ENCODE measurements at places on chromosomes 16 and 17.

DNA sequence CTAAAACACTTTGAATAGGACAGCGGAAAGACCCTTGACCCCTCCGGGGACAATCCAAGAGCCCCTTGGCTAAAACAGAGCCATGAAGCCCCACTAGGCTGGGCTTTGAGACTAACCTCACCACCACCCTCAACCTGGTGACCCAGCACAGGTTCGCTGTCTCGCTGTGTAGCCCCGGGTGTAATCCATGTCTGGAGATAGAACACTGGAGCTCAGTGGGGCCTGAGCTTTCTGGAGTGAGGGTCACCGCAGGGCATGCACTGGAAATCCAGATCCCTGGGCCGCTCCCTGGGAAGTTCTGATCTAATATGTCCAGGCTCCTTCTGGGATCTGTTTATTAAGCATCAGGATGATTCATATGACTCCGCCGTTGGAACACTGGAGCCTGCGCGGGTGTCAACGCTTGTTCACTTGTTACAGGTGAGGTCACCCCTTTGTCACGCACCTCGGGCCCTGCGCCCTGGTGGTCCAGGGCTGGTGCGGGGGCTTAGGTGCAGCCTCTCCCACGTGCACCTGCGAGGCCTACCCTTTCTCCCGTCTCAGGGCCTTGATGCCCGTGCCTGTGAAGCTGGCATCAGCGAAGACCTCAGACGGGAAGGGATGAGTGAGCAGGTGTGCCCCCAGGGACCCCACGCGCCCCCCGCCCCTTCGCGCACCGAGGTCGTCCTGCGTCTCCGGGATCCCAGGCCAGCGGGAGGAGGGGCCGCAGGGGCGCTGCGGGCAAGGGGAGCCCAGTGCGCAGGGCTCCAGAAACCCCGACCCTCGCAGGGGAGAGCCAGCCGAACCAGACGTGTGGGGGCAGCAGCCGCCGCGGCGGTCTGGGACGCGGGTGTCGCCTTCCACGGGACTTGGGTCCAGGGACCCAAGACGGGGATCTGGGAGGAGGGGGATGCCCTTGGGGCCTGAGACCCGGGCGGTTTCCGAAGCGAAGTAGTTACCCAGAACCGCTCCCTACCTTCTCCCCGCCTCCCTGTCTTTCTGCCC, 224.1 kb upstream of the FOXF1 start:
- DNase-seq: no peak

- no peak for DNase-seq
Measured at GRCh38 chr17:50614471-50615051, 20.1 kb upstream of the ABCC3 start.

- peak; percentile 29 for DNase-seq
Measured at GRCh38 chr17:732902-733720, 715 bp downstream of the TLCD3A start.

GRCh38 chr16:72974142-72974769, 73.7 kb downstream of the ZFHX3 start:
- peak; percentile 44 for DNase-seq

DNA sequence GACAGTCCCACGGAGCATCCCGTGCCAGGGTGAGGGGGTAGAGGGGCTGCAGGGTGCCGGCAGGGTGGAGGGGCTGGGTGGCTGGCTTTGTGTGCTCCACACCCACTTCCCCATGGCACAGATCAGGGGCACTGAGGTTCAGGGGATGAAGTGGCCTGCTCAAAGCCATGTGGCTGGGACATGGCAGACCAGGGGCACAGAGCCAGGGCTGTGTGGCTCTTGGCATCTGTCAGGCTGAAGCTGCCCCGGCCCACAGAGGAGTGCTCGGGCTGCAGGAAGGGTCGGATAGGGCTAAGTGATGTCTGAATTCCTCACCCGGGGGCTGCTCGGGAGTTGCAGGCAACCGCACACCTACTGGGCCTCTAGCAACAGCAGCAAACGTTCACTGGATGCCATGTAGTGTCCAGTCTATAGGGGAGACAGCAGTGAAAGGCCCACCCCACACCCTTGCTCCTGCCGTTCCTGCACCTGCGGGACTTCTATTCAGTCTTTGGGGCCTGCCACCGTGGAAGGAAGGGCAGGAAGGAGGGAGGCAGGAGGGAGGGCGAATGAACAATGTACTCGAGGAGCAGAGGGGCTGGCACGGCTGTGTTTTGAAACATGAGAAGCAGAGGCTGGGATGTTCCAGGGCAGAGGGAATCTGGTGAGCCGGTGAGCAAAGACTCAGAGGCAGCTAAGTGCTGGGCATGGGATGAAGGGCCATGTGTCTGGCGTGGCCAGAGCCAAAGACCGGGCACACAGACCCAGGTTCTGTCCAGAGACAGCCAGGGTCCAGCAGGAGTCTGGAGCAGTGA, 15.1 kb downstream of the SLC5A10 start:
- DNase-seq: no peak

DNA sequence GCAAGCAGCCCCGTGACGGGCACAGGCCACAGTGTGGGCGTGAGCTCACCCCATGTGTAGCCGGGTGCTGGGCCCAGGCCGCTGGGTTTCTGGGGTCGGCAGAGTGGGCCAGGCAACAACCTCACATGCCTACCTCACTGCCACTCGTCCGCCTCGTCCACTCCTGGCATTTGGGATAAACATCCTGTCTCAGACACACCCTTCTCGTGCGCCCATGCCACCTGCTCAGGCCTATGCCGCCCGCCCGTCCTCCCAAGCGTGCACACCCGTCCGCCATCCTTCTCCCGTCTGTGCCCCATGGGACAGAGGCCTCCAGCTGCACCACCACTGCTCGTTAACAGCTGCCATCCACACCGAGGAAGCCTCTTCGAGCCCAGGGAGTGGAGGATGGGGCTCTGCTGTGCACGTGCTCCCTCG, 64.3 kb downstream of the KLHDC4 start:
- no peak for DNase-seq

DNA sequence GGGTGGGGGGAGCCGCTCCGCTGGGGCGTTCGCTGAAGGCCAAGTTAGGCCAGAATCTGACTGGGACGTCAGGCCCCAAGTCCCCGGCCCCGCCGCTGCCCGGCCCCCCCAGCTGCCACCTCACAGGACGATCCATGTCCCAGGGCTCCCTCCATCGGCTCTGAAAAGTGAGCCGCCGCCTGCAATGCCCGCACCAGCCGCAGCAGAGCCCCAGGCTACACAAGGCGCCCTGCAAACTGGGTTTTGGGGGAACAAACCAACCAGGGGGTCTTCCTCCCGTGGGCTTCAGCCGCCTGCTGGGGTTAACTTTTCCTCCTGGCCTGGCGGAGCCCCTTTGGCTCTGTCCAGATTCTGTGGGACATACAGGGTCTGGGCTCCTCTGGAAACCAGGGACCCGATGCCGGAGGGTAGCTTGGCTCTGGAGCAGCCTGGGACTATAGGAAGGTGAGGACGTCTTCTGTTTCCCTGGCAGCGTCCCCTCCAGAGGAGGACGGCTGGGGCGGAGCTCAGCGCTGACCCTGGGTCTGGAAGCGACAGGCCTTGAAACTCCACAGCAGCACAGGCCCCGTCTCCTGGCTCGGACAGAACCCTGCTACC, 835 bp downstream of the NME4 start:
- DNase-seq: peak; percentile 62

- DNase-seq: no peak
Measured at GRCh38 chr17:66762276-66762675, 72.6 kb upstream of the CACNG5 start.

- peak; percentile 30 for DNase-seq
Measured at GRCh38 chr17:56978441-56979090, 635 bp downstream of the SCPEP1 start.

DNA sequence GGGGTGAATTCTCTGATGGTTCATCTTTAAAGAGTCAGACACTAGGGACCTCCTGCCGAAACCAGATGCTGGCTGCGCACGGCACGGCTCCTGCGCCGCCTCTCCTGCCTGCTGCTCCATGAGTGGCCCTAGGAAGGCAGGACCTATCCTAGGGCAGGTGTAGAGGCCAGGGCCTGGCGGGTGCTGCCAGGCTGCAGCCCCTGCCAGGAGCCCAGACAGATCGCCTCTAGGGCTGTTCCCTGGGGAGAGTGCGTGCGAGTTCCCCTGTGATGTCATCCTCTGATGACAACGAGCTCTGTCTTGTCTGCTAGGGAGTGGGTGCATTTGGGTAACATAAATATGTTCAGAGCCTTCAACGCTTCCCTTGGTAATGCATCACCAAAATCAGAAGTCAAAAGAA, 23.9 kb downstream of the SLC38A10 start:
- no peak for DNase-seq

Data from cardiac fibroblast (primary cell).